ENCODE measurements at places on chromosomes 5 and 9.

GRCh38 chr5:119032656-119033055 is 38.2 kb upstream of the DMXL1 start:
- DNase-seq = no peak

GRCh38 chr5:16886793-16887345 is 49.2 kb downstream of the MYO10 start:
- no peak for DNase-seq

- no peak for DNase-seq
Measured at GRCh38 chr9:106529616-106530015, 333.4 kb upstream of the ZNF462 start.

DNA sequence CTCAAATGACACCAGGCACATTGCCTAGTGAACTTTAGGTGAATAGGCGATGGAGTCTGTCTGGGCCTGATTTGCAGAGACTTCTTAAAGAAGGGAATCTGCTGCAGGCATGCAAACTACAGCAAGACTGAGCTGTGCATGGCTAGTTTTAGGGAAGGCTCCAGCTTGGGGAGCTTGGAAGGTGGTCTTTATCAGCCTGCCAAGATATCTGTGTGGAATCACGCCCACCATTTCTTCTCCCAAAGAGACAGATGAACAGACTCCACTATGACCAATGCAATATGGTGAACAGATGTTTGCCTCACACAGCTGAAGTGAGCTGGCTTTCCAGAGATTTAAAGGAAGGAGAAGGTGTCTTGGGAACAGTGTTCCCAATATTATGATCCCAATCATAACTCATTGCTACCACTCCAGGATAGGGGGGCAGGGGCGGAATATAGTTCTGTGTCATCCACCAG is 129.0 kb upstream of the HMHB1 start:
- no peak for DNase-seq

- DNase-seq = no peak
Measured at GRCh38 chr5:139837711-139838380, 42.2 kb downstream of the PSD2 start.

GRCh38 chr9:114387680-114388356 is at the start of gene AKNA:
AKNA (minus strand) TSS chr9:114387982; CDS start chr9:114381333, 6,649 bp downstream.
- no peak for DNase-seq

GRCh38 chr9:26341545-26341944 is 551.1 kb downstream of the CAAP1 start:
- DNase-seq = no peak

- DNase-seq = no peak
Measured at GRCh38 chr9:20980832-20981455, 50.5 kb downstream of the HACD4 start.

DNA sequence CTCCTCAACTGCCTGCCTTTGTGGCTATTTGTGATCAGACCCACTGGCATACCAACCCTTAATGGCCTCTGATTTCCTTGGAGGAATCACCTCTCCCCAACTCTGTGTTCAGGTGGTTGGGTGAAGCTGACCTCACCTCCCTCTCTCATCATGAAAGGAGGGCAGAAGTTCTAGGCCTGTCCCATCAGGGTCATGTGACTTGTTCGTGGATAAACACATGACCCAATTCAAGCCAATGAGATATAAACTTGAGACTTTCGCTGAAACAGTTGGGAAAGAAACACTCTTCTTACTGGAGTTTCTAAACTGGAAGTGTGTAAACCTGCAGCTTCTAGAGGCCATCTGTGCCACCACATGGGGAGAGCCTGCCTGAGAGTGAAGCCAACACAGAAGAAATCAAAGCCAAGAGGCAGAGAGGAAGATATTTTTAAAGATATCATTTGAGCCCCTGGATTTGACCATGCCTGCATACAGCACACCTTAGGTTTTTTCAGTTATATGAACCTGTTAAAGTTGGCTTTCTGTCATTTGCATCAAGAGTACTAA is 5.8 kb downstream of the GABBR2 start:
- no peak for DNase-seq

DNA sequence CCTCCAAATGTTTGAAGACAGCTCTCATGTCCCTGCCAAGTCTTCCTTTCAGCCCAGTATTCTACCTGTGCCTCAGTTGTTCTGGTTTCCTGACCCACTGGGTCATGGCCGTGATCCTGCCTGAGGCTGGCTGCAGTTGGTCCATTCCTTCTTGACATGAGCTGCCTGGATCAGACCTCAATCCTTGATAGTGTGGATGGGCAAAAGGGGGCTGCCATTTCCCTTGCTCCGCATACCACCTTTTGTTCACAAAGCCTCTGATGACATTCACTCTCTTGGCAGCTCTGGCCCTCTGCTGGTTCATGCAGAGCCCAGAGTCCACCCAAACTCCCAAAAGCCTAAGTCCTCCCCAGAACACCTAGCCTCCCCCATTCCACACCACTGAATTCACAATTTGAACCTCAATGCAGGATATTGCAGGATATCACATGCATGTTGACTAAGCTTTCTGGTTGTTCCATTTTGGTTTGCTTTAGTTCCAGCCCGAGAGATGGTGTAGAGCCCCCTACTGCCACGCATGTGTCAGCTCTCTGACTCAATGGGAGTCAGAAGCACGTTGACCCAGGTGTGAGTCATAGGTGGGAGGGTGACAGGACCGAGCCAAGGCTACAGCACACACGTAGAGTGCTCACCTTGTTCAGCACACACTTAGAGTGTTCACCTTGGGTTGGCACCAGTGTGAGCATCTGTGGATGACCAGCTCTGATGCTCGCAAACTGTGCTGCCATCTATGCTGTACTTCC is 137.2 kb downstream of the MTX3 start:
- DNase-seq = no peak

- no peak for DNase-seq
Measured at GRCh38 chr9:93667006-93667405, 90.6 kb downstream of the PHF2 start.

DNA sequence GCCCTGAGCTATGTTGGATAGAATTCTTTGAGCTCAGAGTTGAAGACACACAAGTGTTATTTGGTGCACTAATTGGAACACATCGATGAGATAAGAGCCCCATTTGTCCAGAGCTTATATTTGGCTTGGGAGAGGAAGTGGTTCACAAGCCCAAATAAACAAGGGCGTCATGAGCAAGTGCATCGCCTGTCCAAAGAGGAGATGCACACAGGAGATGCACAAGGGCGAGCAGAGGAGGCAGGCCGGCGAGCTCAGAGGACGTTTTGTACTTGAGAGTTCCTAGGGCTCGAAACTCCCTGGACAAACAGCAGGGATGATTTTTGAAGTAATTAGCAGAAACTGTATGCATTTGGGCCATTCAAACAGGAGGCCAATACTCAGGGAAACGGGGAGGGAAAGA is 212.8 kb upstream of the IRX1 start:
- no peak for DNase-seq

GRCh38 chr5:41043109-41043747 is 27.9 kb downstream of the MROH2B start:
- no peak for DNase-seq

GRCh38 chr9:36134761-36135505 is 1.6 kb upstream of the GLIPR2 start:
- no peak for DNase-seq

DNA sequence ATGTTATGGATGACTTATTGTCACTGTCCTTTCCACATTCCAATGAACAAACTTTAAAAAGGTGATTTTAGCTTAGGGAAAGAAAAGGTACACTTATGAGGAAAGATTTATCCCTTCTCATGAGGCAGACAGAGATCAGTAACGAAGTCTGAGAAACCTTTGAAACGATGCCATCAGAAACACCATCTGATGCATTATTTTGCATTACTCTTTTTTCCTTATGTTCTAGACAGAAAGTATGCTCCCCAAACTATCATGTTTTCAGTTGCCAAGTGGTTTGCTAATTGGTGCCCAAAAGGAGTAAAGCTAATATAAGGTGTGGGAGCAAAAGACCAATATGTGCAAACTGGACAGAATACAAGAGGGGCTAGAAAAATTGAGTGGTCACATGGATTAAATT is 397.7 kb upstream of the RIOK2 start:
- DNase-seq = no peak

- no peak for DNase-seq
Measured at GRCh38 chr5:56829137-56829908, 14.0 kb downstream of the MAP3K1 start.

DNA sequence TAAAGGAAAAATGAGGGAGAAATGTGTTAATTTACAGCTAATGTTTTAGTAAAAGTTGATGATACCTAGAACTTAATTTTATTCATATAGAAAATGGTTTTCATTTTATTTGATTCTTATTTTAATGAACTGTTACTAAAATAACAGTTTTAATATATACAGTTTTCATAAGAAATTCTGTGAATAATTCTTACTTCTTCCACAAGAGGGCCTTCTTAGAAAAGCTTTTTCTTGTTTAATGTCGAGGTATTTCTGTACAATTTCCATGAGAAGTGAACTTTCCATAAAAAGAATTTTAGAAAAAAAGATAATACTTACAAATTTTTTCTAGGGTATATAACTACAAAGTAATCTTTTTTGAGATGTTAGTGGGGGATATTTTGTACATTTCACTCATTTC is 73.9 kb downstream of the KLF9 start:
- DNase-seq = no peak

DNA sequence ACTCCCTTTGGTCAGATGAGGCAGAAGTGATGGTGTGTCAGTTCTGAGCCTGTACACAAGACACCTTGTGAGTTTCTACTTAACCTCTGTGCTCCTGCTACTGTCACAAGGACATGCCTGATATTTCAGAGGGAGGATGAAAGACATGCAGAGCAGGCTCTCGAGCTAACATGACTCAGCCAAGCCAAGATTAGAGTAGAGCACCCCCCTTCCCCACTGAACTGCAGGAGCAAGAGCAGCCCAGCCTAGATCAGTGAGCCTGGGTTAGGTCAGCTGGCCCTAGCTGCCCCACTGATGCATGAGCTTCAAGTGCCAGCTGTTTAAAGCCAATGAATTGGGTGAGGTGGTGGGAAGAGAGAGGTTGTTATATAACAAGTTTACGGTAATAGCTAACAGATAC is 36.7 kb downstream of the BRINP1 start:
- DNase-seq = no peak

DNA sequence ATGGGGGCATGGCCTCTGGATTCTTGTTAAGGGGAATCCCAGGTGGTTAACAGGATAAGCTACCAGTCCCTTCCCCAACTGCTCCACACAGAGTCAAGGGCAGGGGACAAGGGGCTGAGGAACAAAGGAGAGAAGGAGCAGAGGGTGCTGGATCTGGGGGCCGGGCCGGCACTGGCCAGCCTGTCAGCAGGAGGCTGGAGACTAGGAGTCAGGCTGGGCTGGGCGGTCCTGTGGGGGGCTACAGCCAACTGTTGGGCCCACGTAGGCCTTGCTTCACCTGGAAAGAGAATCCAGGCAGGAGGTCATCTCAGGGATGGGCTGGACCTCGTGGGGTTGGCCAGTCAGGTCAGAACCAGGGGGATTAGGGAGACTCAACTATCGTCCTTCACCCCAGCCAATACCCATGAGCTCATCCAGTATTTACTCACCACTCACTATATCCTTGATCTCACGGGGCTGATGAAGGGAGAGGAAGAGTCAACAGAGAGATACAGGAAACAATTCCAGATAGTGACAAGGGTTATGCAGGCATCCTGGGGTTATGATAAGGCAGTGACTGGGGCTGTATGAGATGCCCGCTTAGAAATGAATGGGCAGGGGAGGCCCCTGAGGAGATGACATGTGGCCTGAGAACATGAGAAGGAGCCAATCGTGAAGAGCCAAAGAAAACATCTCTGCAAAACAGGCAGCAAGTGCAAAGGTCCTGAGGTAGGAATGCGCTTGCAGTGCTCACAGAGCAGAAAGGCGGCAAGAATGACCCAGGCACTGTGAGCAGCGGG is 47.9 kb upstream of the SLC25A51 start:
- DNase-seq = no peak

DNA sequence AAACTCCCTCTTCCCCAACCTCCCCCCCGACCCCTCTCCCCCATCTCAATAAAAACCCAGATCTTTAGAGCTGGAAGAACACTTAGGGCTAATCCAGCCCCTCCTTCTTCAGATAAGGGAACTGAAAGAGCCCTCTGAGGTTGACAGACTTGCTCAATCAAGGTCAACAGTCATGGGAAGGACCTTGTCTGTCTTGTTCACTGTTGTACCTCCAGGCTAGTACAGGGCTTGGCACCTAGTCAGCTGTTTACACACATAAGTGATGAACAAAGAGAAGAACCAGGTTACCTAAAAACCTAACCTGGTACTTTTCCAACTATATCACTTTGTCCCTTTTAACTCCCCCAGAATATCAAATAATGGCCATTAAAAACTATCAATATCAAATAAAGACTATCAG is 2.4 kb downstream of the TTC39B start:
- DNase-seq = peak; percentile 68

GRCh38 chr5:119379096-119379495 is 23.3 kb downstream of the TNFAIP8 start:
- no peak for DNase-seq

GRCh38 chr9:101307051-101307450 is 77.8 kb downstream of the BAAT start:
- peak; percentile 2 for DNase-seq

GRCh38 chr5:72818866-72819534 is 2.5 kb downstream of the TNPO1 start:
- DNase-seq = peak; percentile 76

DNA sequence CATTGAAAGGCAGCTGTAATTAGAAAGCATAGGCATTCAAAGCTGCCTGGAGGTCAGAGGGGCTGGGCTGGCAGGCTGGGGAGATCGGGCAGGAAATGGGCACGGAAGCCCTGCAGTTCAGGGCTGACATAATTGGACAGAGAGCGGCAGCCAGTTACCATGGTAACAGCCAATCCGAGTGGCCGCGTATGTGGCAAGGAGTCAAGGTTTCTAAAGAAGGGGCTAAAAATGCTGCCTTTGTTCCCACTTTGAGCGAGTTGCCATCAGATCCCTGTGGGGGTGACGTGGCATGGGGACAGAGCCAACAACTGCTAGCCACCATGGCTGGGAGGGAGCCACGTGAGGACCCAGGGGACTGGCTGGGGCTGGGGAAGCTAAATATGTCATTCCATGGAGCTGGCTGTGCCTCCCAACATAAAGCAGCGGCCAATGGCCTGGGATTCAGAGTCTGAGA is 44.7 kb upstream of the NDFIP1 start:
- no peak for DNase-seq

DNA sequence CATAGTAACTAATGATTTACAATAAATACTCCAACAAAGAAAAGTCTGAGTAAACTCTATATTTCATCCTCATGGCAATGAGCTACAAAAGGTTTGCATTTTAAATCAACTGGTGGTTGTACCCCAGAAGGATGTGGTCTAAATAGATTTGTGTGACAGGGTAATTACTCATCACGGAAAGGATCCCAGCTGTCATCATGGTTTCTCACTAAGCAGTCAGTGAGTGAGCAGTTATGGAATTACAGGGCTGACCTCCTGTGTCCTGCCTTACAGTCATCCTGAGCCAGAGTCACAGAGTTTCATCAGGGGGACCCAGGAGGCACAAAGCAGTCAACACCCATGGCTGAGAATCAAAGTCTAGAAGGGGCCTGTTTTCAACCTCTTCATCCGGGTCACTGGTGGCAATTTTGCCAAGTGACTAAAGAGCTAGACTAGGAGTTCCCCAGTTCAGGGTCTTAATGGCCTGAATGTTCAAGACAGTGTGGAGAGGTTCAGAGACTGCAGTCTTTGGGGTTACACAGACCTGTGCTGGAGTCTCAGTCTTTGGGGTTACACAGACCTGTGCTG is 210.7 kb upstream of the SLC24A2 start:
- no peak for DNase-seq

- no peak for DNase-seq
Measured at GRCh38 chr9:89305868-89306267, 5.1 kb upstream of the CKS2 start.

GRCh38 chr9:5721279-5722087 is 92.6 kb downstream of the RIC1 start:
- no peak for DNase-seq

GRCh38 chr5:15992918-15993317 is 186.7 kb downstream of the MARCHF11 start:
- no peak for DNase-seq
